ENCODE measurements at places on chromosomes 5 and 9.
A peak's percentile ranks its signal among the peaks of the same experiment; 100 is the strongest.

- no peak for DNase-seq
- H3K4me1 ChIP-seq, result no peaks in the 10 kb centered on the region
- H3K4me3 ChIP-seq, result no peak overlapping the region
- no peak overlapping the region for H3K27ac ChIP-seq
- no peaks in the 10 kb centered on the region for H3K36me3 ChIP-seq
Observed at GRCh38 chr5:150559701-150560100, 51.8 kb downstream of the NDST1 start.

GRCh38 chr9:124855566-124855943 is 2.3 kb downstream of the WDR38 start:
- peaks cover 18% of the 10 kb centered on the region for H3K36me3 ChIP-seq
- H3K4me3 ChIP-seq, result no peak overlapping the region
- peaks cover 16% of the 10 kb centered on the region for H3K4me1 ChIP-seq
- H3K27ac ChIP-seq, result no peak overlapping the region
- H3K27me3 ChIP-seq, result no peaks in the 10 kb centered on the region

- H3K27ac ChIP-seq, result no peak overlapping the region
- no peak overlapping the region for H3K4me3 ChIP-seq
- DNase-seq, result no peak
- H3K4me1 ChIP-seq, result no peaks in the 10 kb centered on the region
- no peaks in the 10 kb centered on the region for H3K36me3 ChIP-seq
- peaks cover 15% of the 10 kb centered on the region for H3K27me3 ChIP-seq
Observed at GRCh38 chr5:142689081-142689480, 3.2 kb upstream of the FGF1 start.

- peaks cover 3% of the 10 kb centered on the region for H3K4me1 ChIP-seq
- H3K27me3 ChIP-seq, result no peaks in the 10 kb centered on the region
- no peak overlapping the region for H3K27ac ChIP-seq
Observed at GRCh38 chr9:119004618-119004990, 364.6 kb downstream of the BRINP1 start.

- H3K27ac ChIP-seq, result no peak overlapping the region
- no peaks in the 10 kb centered on the region for H3K36me3 ChIP-seq
- peaks cover 8% of the 10 kb centered on the region for H3K4me1 ChIP-seq
- DNase-seq, result no peak
- peaks cover 3% of the 10 kb centered on the region for H3K27me3 ChIP-seq
- no peak overlapping the region for H3K4me3 ChIP-seq
Observed at GRCh38 chr9:89753472-89754055, 148.8 kb downstream of the GADD45G start.

- no peak overlapping the region for H3K27ac ChIP-seq
- no peak overlapping the region for H3K4me3 ChIP-seq
- H3K4me1 ChIP-seq, result no peaks in the 10 kb centered on the region
- no peaks in the 10 kb centered on the region for H3K36me3 ChIP-seq
- DNase-seq, result no peak
- H3K27me3 ChIP-seq, result peaks cover 11% of the 10 kb centered on the region
Observed at GRCh38 chr5:16406630-16407029, 59.0 kb downstream of the ZNF622 start.

DNA sequence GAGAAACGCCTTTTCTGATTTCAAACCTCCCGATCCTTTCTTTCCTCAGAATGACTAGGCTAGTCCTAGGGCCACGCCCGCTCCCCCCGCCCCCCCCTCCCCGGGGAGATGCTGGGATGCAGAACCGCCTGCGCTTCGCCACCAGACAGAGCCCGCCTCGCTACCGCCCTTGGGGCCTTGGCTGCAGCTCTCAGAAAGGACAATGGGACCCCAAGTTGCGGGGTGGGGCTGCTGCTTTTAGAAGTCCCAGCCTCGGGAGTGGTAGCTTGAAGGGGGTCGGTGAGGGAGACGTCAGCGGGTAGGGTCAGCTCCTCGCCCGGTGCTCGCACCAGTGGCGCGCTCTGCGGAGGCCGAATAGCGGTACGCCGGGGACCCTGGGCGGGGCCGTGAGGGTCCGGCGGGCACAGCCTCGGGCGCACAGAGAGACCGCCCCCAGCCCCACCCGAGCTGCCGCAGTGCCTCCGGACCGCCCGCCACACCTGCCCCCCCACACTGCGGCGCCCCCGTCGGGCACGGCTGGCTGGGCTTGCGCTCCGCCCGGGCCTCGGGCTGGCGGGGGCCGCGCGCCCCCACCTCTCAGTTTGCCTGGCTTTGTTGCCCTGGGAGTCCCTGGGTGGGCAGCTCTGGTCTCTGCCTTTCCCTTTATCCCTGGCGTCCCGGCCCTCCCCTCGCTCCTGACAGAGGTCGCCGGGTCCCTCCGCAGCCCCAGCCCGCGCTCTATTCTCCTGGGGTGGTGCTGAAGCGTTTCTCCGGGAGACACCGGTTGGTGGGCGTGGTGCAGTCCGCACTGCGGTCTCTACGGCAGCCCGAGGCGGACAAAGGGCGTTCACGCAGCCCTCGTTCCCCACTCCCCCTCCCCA is 1.2 kb downstream of the MAP1B start:
- H3K4me1 ChIP-seq, result peaks cover 11% of the 10 kb centered on the region
- peaks cover 29% of the 10 kb centered on the region for H3K27me3 ChIP-seq
- H3K36me3 ChIP-seq, result no peaks in the 10 kb centered on the region
- peak overlapping the region; percentile 81 for H3K4me3 ChIP-seq
- H3K27ac ChIP-seq, result no peak overlapping the region

DNA sequence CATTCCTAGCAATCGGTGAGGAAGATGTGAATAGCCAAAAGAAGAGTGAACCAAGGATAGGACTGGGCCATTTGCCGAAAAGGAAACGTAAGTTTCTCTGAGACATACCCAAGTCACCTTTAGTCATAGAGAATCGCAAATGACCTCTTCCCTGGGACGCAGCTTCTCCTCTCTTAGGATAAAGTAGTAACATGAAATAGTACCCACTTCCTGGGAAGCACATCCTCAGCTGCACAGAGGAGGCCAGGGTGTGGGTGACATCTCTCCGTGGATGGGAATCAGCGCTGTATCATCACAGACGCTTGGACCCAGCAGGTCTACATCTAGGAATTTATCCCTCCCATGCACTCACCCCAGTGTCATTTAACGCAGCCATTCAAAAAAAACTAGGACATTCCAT is 120.9 kb upstream of the PHYKPL start:
- peaks cover 17% of the 10 kb centered on the region for H3K4me1 ChIP-seq
- H3K4me3 ChIP-seq, result no peak overlapping the region
- H3K27me3 ChIP-seq, result peaks cover 18% of the 10 kb centered on the region
- H3K36me3 ChIP-seq, result no peaks in the 10 kb centered on the region
- H3K27ac ChIP-seq, result no peak overlapping the region

- no peaks in the 10 kb centered on the region for H3K36me3 ChIP-seq
- no peaks in the 10 kb centered on the region for H3K27me3 ChIP-seq
- H3K27ac ChIP-seq, result no peak overlapping the region
- DNase-seq, result no peak
- no peaks in the 10 kb centered on the region for H3K4me1 ChIP-seq
Observed at GRCh38 chr5:64147849-64148441, 17.7 kb upstream of the RNF180 start.

DNA sequence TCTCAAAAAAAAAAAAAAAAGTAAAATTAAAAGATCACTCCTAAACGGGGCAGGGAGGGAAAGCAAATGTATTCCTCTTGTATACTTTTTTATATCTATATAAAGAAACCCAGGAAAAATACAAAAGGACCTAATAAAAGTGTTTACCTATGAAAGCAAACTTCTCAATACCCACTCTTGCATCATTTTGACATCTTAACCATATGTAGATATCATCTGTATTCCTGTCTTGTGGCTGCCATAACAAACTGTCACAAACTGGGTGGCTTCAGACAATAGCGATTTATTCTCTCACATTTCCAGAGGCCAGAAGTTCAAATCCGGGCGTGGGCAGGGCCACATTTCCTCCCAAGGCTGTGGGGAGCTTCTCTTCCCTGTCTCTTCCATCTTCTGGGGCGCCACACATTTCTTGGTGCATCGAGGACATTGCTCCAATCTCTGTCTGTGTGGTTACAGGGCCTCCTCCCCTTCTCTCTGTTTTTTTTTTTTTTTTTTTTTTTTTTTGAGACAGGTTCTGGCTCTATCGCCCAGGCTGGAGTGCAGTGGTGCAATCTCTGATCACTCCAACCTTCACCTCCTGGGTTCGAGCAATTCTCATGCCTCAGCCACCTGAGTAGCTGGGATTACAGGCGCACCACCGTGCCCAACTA is 58.4 kb upstream of the IL17B start:
- H3K27ac ChIP-seq, result no peak overlapping the region
- H3K36me3 ChIP-seq, result no peaks in the 10 kb centered on the region
- DNase-seq, result no peak
- peaks cover 2% of the 10 kb centered on the region for H3K4me1 ChIP-seq

DNA sequence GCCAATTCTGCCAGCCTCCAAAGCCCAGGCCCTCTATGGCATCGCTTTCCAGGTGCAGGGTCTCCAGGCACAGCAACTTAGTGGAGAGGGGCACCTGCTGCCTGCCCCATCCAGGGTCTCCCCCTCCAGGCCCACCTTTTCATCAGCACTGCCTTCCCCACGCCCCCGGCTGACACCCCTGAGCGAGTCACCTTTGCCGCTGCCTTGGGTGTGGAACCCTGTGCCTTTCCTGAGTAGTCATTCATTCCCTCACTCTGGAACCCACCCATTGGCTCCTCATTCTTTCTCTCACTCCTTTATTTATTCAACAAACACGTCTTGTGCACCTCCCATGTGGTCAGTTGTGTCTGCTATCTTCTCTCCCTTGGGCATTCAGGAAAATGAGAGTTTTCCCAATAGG is 14.5 kb upstream of the RPL26L1 start:
- H3K36me3 ChIP-seq, result peaks cover 28% of the 10 kb centered on the region
- H3K4me1 ChIP-seq, result no peaks in the 10 kb centered on the region
- no peak for DNase-seq
- no peak overlapping the region for H3K4me3 ChIP-seq

DNA sequence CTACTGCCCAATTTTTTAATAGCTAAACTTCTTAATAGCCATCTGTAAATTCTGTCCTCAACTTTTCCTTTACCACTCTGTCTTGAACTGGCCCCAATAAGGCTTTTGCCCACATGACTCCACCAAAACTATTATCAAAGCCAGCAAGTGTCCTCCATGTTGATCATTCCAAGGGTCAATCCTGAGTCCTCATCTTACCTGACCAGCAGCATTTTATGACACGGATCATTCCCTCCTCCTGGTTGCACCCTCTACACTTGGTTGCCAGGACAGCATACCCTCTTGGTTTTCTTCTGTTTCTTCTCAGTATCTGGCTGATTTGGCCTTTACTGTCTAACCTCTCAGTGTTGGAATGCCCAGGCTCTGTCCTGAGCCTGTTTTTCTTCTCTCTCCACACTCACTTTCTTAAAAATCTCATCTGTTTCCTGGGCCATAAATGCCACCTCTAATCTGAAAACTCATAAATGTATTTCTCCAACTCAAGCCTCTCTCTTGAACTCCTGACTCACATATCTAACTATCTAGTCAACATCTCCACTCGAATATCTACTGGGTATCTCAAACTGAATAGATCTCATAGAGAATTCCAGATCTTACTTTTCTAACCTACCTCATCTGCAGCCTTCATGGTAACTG is 40.0 kb upstream of the CDC42SE2 start:
- H3K27me3 ChIP-seq, result no peaks in the 10 kb centered on the region
- peaks cover 7% of the 10 kb centered on the region for H3K36me3 ChIP-seq
- H3K4me3 ChIP-seq, result no peak overlapping the region
- peaks cover 15% of the 10 kb centered on the region for H3K4me1 ChIP-seq

GRCh38 chr9:2215921-2216441 is 200.8 kb downstream of the SMARCA2 start:
- no peaks in the 10 kb centered on the region for H3K4me1 ChIP-seq
- peaks cover 2% of the 10 kb centered on the region for H3K36me3 ChIP-seq
- H3K4me3 ChIP-seq, result no peak overlapping the region
- no peak overlapping the region for H3K27ac ChIP-seq
- DNase-seq, result no peak

DNA sequence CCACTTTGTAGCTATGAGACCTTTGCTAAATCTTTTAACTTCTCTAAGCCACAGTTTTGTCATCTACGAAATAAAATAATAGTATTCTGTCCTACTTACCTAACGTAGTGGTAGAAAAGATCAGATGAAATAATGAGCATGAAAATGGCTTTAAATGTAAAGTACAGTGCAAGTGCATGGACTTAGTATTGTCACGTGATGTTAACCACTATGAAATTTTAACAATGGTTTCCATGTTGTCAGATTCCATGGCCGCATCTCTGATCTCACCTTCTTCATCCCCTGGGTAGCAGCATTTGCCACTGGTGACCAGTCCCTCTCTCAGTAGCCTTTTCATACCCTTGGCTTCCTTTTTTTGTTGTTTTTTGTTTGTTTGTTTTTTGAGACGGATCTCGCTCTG is 45.9 kb downstream of the DNAH5 start:
- no peaks in the 10 kb centered on the region for H3K4me1 ChIP-seq
- no peak for DNase-seq
- no peak overlapping the region for H3K27ac ChIP-seq
- peaks cover 1% of the 10 kb centered on the region for H3K27me3 ChIP-seq
- no peak overlapping the region for H3K4me3 ChIP-seq

DNA sequence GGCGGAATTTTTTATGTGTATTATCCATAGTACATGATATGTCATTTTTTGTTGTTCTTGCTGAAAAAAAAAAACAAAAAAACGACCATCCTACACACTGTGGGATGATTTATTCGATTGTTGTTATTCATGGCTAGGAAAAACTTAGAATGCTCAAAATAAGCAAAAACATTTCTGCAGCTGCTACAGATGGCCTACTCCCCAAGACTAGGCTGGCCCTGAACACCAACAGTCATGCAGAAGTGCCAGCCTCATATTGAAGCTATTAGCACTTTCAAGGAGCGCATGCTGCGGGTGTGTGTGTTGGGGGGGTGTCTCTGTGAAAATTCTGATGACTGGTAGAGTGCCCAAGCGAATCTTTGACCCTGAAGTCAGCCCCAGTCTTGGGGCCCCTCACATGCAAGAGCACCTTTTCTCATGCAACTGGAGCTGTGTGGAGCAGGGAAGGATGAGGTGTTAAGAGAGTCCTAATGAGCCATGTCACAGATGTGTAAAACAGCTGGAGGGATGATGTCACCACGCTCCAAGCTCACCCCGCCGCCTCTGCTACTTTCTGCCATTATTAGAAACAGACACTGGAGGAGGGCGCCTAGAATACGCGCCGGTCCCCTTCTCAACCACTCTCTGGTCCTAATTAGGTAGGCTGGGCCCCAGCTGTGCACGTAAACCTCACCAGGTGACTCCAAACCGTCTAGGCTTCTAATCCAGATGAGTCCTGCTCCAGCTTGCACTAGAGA is 61.0 kb upstream of the SMIM23 start:
- peaks cover 23% of the 10 kb centered on the region for H3K27me3 ChIP-seq
- no peak overlapping the region for H3K4me3 ChIP-seq
- no peaks in the 10 kb centered on the region for H3K4me1 ChIP-seq
- peaks cover 4% of the 10 kb centered on the region for H3K36me3 ChIP-seq

DNA sequence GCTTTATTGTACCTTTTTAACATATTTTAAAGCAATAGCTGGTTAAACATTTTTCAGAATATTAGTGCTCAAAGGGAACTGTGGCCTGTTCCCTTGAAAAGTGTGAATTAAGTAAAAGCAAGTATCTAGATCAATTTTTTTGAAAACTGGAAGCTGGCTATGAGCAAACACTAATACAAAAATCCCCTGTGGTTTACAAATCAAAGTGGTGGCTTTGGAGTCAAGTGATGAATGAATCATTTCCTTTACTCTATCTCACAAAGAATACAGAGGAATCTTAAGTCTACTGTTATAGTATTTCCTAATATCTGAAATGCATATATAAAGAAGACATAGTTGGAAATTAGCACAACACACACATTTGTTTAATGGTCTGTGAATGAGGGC is 212.4 kb upstream of the C9orf72 start:
- H3K4me1 ChIP-seq, result no peaks in the 10 kb centered on the region
- no peak for DNase-seq
- no peak overlapping the region for H3K27ac ChIP-seq
- no peaks in the 10 kb centered on the region for H3K36me3 ChIP-seq
- H3K4me3 ChIP-seq, result no peak overlapping the region

Measured in memory B cell (primary cell).